ENCODE measurements at places on chromosomes 6 and 20. TPM values are rescaled to one million over a fixed set of nuclear protein-coding genes. Genes with fewer than 3 reads are reported as not detected.
A peak's percentile ranks its signal among the peaks of the same experiment; 100 is the strongest.

DNA sequence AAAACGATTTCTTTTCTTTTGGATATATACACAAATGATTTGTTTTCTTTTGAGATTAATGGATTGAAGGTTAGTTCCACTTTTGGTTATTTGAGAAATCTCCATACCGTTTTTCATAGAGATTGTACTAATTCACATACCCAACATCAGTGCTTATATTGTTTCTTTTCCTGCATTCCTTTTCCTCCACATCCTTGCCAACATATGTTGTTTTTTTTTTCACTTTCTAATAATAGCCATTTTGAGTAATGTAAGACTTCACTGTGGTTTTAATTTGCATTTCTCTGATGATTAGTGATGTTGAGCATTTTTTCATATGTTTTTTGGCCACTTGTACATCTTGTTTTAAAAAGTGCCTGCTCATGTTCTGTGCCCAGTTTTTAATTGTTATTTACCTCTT lies 846.4 kb upstream of the EYS start:
- no peaks in the 10 kb centered on the region for H3K36me3 ChIP-seq
- H3K27me3 ChIP-seq: no peaks in the 10 kb centered on the region
- peak; percentile 0 for DNase-seq
- H3K4me1 ChIP-seq: no peaks in the 10 kb centered on the region
- no peak overlapping the region for H3K4me3 ChIP-seq

- no peak for DNase-seq
- no peaks in the 10 kb centered on the region for H3K36me3 ChIP-seq
- peaks cover 42% of the 10 kb centered on the region for H3K4me1 ChIP-seq
- H3K27ac ChIP-seq: peak overlapping the region; percentile 78
These were observed 51.9 kb upstream of the TPD52L1 start for GRCh38 chr6:125101631-125102030.

The SAMD5 gene
- 0.93 TPM for total RNA-seq

The PKIG gene
- total RNA-seq: 27.8 TPM
